ENCODE measurements at places on chromosomes 13 and 19.

- no peak for DNase-seq
Observed at GRCh38 chr13:90443268-90443667, 904.2 kb upstream of the MIR17HG start.

DNA sequence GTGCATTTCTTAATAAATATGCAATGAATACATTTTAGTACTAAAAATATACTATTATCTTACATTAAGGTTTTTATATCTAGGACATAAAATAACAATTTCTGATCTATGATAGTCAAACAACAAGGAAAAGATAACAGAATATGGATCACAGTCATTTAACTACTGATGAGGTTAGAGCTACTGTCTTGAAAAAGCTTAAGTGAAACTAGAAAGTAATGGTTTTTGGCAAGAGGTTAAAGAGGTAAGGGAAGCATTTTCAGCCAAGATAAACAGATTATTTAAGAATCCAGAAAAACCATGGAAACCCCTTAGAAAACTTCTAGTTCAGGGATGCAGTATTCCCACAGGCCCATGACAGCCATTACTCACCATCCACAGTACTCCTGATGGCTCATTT lies 787.4 kb downstream of the DACH1 start:
- DNase-seq, result peak; percentile 38

- no peak for DNase-seq
Observed at GRCh38 chr19:58350001-58350861, 3.1 kb downstream of the A1BG start.

- no peak for DNase-seq
Observed at GRCh38 chr13:76735641-76736040, 150.6 kb downstream of the KCTD12 start.

DNA sequence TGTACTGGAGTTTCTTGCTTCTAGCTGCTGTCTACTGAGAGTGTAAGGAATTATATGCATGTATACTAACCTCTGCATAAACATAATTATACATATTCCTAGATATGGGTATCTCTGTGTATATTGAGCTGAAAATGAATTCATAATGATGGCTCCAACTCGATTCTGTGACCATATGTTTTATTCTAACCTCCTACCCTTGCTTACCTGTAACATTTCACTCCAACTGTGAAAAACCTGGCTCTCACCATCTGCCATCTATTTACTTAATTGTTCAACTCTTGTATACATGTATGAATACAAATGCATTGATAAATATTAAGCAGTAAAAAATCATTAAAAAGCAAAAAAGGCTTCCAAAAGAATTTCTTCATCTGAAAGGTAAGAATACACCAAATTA lies 1729.5 kb upstream of the SPRY2 start:
- DNase-seq, result peak; percentile 65

DNA sequence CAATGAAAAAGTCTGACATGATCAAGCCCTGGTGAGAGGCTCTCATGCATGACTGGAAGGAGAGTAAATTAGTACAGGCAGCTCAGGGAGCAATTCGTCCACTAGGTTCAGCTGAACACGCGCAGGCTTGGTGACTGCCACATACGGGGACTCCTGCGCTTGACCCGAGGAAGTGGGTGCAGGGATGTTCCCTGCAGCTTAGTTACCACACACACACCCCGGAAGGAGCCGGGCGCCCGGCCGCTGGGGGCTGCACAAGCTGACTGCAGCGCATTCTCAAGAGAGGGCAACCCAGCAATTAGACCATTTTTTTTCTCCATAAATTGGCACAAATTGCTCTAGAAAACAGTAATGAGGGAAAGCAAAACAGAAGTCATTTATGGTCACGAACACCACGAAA lies 23.0 kb upstream of the MIER2 start:
- DNase-seq, result peak; percentile 20

- DNase-seq, result peak; percentile 79
Observed at GRCh38 chr19:45250832-45251451, at the start of gene MARK4. TSS of gene MARK4 (plus strand) at chr19:45251271. CDS start at chr19:45251589, 318 bp downstream.

GRCh38 chr13:79108914-79109643 lies 297.0 kb downstream of the RBM26 start:
- DNase-seq, result peak; percentile 65

GRCh38 chr13:112983428-112984196 lies 14.6 kb downstream of the MCF2L start:
- no peak for DNase-seq

DNA sequence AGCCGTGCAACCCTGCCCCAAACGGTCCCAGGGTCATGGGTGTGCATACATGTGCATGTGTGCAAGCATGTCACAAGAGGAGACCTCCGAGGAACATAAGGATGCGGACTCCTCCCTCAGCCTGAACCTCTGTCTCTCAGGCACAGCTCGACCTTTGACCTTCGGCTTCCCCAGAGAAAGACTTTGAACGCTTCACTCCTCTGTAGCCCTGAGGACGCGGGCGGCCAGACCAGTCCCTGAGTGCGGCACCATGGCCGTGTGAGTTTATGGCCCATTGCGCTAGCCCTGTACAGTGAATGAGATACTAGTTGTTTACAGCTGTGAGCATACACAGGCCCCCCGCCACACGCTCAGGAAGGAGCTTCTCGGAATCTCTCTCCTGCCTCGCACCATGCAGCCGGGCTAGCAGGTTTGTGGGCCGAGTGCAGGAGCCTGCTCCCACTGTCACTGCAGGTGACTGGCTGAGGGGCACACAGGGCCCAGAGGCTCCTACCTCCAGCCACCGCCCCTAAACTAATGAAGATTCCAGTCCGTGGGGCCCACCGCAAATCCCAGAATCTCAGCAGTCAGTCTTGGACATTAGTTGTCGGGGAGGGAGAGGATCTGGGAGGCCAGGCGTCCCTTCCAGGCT lies 10.8 kb downstream of the RASA3 start:
- no peak for DNase-seq

DNA sequence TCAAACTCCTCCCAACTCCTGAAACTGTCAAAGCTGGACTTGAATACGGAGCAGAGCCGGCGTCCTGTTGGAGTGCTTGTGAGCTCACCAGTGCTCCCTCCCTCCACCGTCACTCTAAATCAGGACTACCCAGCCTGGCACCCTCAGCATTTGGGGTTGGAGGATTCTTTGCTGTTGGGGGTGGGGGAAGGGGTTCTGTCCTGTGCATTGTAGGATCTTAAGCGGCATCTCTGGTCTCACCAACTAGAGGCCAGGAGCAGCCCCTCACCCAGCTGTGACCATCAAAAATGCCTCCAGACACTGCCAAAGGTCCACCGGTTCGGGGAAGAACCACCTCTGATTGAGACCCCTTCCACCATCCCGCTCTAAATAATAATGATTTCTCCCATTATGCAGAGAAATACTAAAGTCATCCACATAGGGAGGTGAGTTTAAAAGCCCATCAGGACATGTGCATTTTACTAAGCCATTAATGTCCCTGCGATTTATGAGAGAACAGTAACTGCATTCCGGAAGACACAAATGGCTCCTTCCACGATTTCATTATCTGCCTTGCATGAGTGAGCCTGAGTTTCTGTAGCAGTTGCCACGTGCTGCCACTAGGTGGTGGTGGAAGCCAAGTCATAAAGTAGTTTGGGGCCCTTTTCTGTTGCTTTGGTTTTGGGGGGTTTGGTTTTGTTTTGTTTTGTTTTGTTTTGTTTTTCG lies 16.1 kb upstream of the USP29 start:
- peak; percentile 64 for DNase-seq

- peak; percentile 71 for DNase-seq
Observed at GRCh38 chr13:51222037-51222685, at the start of gene FAM124A. TSS of gene FAM124A (plus strand) at chr13:51222398. CDS start at chr13:51222502, 104 bp downstream.

GRCh38 chr13:63438951-63439350 lies 2023.3 kb upstream of the PCDH20 start:
- no peak for DNase-seq

DNA sequence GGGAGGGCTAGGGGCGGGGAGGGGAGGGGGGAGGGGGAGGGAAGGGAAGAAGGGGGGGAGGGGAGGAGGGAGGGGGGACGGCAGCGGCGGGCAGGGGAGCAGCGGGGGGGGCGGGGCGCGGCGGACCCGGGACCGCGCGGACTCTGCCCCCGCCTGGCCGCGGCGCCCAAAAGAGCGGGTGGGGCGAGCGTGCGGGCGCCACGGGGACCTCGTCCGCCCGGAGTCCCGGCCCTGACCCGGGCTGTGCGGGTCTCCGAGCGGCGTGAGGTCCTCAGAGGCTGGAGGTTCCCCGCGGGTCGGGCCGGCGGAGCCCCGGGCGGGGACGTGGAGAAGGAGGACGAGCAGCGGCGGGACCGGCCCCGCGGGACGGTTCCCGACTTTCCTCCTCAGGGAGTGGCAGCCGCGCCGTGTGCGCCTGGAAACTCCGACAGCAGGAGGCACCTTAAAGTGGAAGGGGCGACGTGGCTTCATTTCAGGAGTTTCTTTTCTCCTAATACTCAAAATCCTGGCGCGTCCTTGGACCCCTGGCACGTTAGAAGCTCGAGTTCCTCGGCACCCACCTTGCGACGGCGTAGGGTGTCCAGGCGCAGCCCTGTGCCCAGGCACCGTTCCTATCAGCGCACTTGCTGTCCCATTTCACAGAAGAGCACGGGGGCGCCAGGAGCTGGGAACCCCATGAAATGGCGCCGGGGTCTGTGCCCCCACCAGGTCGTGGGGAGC lies 518 bp upstream of the PLPP2 start:
- DNase-seq, result peak; percentile 53

- DNase-seq, result no peak
Observed at GRCh38 chr19:29266603-29267002, 53.7 kb upstream of the UQCRFS1 start.

DNA sequence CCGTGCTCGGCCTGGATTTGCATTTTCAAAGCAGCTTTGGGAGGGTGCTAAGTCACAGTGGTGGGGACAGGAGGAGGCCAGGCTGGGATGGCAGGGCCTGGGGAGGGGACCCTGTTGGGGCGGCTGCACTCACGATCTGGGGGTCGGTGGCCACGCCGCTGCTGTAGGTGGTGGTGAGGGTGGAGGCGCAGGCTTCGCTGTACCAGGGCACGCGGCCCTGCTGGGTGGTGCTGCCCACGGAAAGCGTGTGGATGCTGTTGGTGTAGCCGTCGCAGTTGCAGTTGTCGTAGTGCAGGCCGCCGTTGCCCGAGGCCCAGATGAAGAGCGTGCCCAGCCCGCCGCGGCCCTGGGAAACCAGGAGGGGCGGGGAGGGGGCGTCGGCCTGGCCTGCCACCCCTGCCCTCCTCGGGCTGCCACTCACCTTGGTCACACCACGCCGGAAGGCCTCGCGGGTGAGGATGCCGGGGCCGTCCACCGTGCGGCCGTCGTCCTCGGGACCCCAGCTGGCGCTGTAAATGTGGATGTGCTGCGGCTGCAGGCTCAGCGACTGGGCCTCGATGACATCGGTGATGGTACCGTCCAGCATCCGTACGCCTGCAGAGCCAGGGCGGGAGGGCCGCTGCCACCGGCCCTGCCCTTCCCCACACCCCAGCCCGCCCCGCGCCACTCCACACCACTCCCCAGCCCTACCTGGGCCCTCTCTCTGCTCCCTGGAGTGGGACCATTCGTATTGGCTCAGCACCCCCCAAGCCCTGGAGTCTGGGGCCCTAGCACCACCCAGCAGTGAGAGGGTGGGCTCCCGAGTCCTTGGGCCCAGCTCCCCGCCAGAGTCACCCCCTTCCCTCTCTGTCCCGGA lies 3.2 kb downstream of the PCSK4 start:
- no peak for DNase-seq

GRCh38 chr19:14149509-14149994 lies 13.2 kb upstream of the ASF1B start:
- DNase-seq, result no peak

GRCh38 chr13:41693434-41693833 lies 236.1 kb downstream of the RGCC start:
- DNase-seq, result peak; percentile 21

DNA sequence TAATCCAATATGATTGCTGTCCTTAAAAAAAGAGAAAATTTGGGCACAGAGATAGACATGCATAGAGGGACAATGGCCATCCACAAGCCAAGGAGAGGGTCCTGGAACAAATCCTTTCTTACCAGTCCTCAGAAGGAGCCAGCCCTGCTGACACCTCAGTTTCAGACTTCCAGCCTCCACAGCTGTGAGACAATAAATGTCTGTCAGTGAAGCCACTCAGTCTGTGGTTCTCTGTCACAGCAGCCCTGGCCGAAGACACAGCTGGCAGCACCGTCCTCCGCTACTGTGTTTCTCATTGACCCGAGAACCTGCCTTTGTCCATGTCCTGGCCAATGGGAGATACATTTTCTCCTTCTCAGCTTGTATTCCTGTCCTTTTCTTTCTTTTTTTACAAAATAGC lies 207.9 kb downstream of the TM9SF2 start:
- no peak for DNase-seq

GRCh38 chr19:28632371-28633080 lies 580.4 kb downstream of the UQCRFS1 start:
- no peak for DNase-seq

- DNase-seq, result no peak
Observed at GRCh38 chr19:45040059-45040771, 1.4 kb downstream of the CLASRP start.

GRCh38 chr13:91189506-91189905 lies 158.0 kb upstream of the MIR17HG start:
- no peak for DNase-seq

GRCh38 chr19:23779645-23780044 lies 21.0 kb upstream of the ZNF681 start:
- no peak for DNase-seq

- DNase-seq, result no peak
Observed at GRCh38 chr19:28034936-28035335, 1178.0 kb downstream of the UQCRFS1 start.

DNA sequence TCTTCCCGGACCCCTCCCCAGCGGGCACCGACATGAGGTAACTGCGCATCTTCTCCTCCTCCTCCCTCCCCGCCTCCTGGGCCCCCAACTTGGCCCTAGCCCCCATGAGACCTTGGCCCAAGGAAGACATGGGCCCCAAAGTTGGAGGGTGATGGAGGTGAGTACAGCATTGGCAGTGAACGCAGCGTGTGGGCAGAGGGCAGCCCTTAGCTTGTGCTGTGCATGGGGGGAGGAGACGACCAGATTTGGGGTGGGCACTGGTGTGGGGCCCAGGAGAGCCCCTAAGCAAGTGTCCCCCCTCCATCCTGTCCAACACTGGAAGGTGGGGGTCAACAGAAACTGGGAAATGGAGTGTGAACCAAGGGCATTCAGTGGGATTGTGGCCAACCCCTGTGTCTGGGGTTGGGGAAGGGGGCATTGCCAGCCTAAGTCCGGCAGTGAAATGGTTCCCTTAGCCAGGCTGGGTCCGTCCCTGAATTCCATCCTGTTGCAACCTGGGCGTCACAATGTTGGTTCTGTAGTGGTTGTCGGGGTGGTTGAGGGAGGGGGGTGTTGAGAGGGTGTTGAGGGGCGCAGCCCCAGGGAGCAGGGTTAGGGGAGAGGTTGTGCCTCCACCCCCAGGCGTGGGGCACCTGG lies 23.5 kb downstream of the NUMBL start:
- DNase-seq, result no peak

- no peak for DNase-seq
Observed at GRCh38 chr13:110194451-110194850, 112.5 kb downstream of the COL4A1 start.

- peak; percentile 91 for DNase-seq
Observed at GRCh38 chr13:102197193-102197592, 204.7 kb downstream of the FGF14 start.

- no peak for DNase-seq
Observed at GRCh38 chr13:76954538-76954937, 6.2 kb downstream of the ACOD1 start.

DNA sequence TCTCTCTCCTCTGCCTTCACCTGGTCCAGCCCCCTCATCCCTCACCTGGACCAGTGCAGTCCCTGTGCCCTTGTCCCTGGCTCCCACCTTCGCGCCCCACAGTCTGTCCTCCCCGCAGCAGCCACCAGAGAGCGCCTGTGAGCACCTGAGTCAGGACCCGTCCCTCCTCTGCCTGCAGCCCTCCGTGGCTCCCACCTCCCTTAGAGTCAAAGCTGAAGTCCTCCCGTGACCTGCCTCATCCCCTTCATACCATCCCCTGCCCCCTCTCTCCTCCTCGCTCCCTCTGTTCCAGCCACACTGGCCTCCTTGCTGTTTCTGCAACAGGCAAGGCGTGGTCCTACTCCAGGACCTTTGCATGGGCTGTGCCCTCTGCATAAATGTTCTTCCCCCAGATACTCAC lies 10.3 kb downstream of the CELF5 start:
- peak; percentile 24 for DNase-seq
